ENCODE measurements at places on chromosomes 4 and X.

DNA sequence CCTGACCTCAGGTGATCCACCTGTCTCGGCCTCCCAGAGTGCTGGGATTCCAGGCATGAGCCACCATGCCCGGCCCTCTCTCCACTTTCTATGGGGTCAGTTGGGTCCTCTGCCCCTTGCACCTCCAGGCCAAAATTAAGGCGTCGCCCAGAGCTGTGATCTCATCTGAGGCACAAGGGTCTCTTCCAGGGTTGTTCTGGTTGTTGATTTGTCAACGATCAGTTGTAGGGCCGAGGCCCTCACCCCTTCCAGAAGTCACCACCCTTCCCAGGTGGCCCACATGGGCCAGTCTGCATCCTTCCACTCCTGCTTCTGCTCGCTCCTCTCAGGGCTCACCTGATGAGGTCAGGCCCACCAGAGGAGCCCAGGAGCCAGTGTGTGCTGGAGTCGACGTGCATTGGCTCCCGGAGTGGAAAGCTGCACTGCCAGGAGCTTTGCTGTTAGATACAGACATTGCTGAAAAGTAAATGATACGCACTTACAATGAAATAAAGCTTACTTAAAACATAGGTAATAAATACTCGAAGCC is 14.3 kb upstream of the TMEM271 start:
- no peak for DNase-seq

DNA sequence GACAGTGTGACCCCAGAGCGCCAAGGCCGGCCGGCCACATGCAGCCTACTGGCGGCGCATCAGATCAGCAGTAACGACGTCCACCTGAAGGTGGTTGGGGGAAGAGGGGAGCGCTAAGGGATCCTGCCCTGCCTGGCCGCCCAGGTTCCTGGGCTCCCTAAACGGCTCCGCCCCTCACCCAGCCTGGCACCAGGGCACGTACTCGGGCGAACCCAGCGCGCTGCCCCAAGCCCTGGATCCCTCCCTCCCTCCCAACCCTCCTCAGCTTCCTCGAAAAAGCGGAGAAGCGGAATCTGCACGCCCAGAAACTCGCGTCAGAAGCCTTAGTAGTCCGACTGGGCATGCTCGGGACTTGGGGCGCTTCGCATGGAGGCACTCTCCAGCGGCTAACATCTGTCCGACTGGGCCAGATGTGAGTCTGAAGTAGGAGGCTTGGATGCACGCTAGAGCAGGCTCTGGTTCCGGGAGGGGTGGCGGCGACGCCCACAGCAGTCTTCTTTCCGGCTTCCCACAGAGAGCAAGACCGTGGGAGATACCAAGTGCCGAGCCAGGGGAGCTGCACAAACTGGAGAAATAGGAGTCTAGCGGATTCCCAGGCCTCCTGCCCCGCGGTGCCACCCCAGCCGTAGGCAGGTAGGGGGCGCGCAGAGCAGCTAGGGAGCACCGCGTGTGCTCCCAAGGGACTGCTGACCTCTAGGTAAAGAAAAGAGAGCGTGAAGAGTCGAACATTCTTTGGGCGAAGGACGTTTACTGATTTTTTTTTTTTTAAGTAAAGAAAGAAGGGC is 114.3 kb upstream of the TEX13C start:
- no peak for DNase-seq

GRCh38 chr4:161376275-161376674 is 787.5 kb downstream of the FSTL5 start:
- DNase-seq, result no peak

GRCh38 chrX:119640731-119641170 is 34.5 kb upstream of the NKRF start:
- no peak for DNase-seq

DNA sequence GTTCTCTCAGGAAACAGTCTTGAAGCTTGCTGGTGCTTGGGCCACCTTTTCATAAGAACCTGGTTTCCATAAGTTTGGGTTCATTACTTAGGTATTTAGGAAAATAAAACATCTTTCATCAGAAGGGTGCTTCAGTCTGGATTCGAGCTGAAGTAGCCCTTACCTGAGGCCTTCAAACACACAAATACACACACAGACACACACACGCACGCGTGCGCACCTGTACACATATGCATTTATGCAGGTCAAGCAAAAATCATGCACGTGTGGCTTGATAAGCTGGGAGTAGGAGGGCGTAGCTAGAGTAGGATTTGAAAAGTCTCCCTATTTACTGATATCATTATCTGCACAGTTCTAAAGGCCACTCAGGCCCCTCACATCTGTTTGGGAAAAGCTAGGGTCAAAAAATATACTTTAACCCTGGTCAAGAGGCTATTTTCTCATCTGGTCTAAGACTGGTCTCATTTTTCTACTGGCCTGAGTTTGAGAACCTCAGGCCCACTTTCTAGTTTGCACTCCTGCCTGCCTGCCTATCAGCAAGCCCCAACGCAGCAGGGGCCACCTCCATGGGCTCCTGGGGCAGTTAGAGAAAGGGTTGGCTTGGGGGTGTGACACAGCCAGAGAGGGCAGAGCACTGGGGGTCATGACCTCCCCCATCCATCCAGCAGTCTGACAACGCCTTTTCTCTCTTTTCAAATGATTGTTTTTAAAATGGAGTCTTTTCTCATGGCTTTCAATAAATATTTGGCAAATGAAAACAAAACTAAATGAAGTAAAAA is 64.3 kb downstream of the RASL11B start:
- no peak for DNase-seq

- DNase-seq, result no peak
Observed at GRCh38 chr4:2303686-2304320, 41.9 kb upstream of the MXD4 start.

DNA sequence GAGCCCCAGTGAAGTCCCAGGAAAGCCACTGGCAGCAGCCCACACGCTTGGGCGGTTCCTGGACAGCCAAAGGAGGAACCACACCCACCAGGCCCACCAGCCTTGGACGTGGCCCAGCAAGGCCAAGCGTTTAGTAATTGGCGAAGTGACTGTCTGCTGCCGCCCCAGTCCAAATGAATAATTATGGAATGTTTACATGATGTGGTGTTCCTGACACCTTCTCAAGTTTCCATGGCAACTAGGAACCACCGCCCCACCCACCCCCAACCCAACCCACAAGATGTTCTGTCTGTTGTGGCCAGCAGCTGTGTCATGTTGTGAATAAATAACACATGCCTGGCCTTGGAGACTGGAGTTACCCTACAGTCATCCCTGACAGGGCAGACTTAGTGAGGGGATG is 22.3 kb downstream of the APLN start:
- DNase-seq, result no peak

GRCh38 chr4:145709843-145710242 is 29.9 kb downstream of the C4orf51 start:
- no peak for DNase-seq

- DNase-seq, result no peak
Observed at GRCh38 chrX:68721546-68721945, 74.1 kb downstream of the STARD8 start.

- no peak for DNase-seq
Observed at GRCh38 chr4:189767941-189768340, 172.7 kb upstream of the FRG1 start.

GRCh38 chr4:176498617-176499256 is 179.0 kb downstream of the SPCS3 start:
- DNase-seq, result no peak

DNA sequence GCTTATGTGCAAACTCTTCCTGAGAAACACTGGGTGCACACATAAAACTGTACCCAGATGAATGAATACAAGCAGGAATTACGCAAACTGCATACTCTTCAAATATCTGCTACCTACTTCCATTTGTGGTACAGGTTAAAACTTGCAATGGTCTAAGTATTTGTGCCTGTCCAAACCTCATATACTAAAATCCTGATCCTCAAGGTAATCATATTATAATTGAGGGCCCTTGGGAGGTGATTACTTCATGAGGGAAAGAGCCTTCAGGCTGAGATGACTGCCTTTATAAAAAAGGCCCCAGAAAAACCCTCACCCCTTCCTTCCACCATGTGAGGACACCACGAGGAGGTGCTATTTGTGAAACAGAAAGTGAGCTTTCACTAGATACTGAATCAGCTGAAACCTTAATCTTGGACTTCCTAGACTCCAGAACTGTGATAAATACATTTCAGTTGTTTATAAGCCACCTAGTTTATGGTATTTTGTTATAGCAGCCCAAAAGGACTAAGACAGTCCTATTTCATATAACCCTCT is 1977.2 kb downstream of the PCDH7 start:
- DNase-seq, result no peak

DNA sequence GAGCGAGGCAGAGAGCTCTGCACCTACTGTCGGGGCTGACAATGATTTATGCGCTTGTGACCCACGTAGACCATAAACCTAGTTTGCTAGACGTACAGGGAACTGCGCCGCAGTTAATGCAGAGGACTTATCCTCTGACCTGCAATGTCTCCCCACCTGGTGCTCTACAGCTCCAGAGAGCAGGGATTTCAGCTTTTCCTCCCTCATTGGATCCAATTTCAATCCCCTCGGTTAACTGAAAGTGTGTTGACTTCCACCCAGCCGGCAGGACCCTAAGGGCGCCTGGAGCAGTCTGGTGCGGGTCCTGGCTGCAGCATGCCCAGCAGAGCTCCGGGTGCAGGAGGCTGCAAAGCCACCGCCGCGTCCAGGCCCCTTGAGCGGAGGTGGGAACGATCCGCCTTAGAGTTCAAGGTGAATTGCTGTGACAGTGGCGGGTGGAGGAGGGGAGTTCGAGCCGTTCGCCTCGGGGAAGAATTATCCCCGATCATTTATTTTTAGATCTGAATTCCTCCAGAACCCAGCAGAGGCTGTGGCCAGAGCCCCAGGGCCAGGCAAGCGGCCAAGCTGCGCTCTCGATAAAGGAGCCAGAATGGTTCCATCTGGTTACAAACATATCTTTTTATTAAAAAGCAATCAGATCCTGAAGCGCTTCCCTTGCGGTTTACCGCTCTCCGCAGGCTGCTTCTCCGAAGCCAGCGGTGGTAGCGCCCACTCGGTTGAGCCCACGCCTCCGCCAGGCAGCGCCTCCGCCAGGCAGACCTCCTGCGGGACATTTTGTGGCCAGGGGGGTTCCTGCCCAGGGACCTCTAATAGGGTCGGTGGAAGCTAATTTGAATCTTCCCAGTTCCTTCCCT is 66.0 kb downstream of the FBXO8 start:
- no peak for DNase-seq

- DNase-seq, result no peak
Observed at GRCh38 chr4:105088110-105088879, 58.4 kb upstream of the TET2 start.

- no peak for DNase-seq
Observed at GRCh38 chr4:127469959-127470809, 162.6 kb upstream of the INTU start.

- no peak for DNase-seq
Observed at GRCh38 chr4:145735827-145736226, 55.9 kb downstream of the C4orf51 start.

DNA sequence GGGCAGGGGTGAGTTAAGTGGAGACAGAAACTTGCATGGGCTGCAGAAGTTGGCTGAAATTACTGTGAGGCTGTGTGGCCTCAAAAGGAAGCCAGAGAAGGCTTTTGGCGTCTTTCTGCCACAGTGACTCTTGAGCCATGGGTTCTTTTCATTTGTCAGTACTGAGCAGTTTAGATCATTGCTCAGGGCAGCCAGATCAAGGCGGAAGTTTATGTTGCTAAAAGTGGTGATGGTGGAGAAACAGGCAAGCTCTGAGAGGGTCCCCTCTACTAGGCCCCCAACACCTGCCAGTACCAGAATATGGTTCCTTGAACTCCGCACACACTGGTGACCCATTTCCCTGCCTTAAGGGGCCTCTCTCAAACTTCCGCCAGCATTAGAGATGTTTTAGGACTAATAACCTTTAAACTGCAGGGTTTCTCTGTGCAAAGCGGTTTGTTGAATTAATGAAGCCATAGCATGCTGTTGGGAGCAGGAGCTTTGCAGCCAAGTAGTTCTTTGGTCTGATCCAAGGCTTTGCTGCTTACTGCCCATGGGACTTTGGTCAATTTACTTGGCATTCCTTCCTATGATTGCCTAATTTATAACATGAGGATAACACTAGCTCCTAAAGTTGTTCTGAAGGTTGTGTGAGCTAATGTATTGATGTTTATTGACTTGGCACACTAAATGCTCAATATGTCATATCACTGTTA is 34.5 kb downstream of the RNF175 start:
- no peak for DNase-seq

DNA sequence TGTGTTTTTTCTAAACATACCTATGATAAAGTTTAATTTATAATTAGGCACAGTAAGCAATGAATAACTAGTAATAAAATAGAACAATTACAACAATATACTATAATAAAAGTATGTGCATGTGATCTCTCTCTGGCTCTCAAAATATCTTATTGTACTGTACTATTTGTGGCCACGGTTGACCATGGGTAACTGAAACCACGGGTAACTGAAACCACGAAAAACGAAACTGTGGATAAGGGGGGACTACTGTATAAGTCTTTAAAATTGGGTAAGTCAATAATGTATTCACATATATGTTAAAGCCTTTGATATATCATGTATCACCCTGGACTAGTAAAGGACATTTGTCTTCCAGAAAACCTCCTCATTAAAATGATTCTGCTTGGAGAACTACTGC is 20.0 kb downstream of the TMEM154 start:
- DNase-seq, result no peak

GRCh38 chr4:66048861-66049260 is 378.6 kb upstream of the EPHA5 start:
- no peak for DNase-seq

DNA sequence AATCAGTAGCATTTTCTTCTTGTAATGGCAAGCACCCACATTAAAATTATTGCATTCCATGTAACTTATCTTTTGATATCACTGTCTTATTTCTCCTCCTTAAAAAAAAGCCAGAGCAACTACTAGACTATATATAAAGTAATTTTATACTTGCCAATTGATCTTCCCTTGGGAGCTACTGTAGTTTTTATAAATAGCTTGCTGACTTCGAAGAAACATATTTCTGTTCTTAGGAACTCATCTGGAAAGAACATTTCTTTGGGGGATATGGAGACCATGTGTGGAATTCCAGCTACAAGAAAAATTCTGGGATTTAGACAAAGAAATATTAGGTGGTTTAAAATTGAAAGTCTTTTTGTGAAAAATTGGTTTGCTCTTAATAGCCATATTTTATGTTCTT is 94.9 kb downstream of the BMPR1B start:
- no peak for DNase-seq

- no peak for DNase-seq
Observed at GRCh38 chrX:65690057-65690855, 22.8 kb downstream of the MSN start.

DNA sequence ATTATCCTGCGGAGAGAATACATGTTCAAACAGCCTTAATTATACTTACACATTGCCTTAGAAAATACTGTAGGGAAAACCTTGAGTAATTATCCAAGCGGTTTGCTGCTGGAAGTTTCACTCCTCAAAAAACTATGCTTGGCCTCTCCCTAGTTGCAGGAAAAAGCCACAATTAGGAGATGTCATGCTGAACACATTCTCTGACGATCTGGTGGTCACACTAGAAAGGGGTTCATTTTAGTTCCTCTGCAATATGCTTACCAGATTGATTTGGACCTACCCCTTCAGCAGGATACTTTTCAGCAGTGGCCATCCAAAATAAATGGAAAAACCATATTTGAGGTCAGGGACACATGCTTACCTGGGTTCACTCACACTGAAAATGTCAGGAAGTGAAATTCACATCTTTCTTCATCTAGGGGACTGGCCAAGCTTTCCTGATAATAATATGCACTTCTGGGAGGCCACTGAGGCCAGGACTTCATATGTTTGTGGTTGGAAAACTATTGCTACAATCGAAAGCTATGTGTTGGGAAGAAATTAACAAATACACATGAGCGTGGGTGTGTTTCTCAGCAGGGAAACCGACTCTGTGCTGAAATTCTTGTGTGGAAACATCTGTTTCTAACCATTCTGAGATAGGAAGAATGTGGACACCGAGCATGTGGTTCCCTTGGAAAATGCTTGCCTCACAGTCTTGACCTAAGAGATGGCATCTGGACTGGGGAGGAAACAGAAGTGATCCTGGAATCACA is 68.8 kb downstream of the ATXN3L start:
- no peak for DNase-seq
